ENCODE measurements at places on chromosomes 6 and 20. TPM values are rescaled to one million over a fixed set of nuclear protein-coding genes. Genes with fewer than 3 reads are reported as not detected.

GRCh38 chr6:166842607-166843006, 113.7 kb downstream of the RNASET2 start:
- DNase-seq = no peak

GRCh38 chr6:140729521-140729920, 1355.1 kb upstream of the CITED2 start:
- no peak for DNase-seq

GRCh38 chr20:35133735-35134134, 13.4 kb downstream of the EDEM2 start:
- DNase-seq = no peak

DNA sequence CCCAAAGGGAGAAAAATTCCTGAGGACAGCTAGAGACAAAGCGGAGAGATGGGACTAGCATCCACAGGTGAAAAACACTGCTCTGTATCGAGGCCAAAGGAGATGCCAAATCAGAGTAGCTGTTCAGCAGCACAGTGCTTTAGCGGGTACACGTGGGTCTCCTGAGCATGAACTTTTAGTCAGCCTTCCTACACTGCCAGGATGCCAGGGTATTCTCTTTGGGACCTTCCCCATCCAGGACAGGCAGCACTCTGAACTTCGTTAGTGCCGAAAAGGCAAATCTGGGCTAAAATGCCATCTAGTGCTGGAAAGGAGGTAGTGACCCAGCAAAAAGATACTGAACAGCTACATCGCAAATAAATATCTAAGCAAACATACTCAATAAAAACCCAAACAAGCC, 64.9 kb downstream of the C6orf58 start:
- DNase-seq = peak; percentile 28

GRCh38 chr6:94955156-94955555, 622.2 kb upstream of the MANEA start:
- no peak for DNase-seq

GRCh38 chr6:139402876-139403386, 28.5 kb upstream of the CITED2 start:
- DNase-seq = no peak

- no peak for DNase-seq
Observed at GRCh38 chr6:13358511-13358910, 30.2 kb upstream of the TBC1D7 start.

The DNAH8 gene
- not detected for total RNA-seq

The RFX6 gene
- total RNA-seq = not detected

Data from Panc1 (cell line).